ENCODE measurements at places on chromosomes 7 and 10.
A peak's percentile ranks its signal among the peaks of the same experiment; 100 is the strongest.

DNA sequence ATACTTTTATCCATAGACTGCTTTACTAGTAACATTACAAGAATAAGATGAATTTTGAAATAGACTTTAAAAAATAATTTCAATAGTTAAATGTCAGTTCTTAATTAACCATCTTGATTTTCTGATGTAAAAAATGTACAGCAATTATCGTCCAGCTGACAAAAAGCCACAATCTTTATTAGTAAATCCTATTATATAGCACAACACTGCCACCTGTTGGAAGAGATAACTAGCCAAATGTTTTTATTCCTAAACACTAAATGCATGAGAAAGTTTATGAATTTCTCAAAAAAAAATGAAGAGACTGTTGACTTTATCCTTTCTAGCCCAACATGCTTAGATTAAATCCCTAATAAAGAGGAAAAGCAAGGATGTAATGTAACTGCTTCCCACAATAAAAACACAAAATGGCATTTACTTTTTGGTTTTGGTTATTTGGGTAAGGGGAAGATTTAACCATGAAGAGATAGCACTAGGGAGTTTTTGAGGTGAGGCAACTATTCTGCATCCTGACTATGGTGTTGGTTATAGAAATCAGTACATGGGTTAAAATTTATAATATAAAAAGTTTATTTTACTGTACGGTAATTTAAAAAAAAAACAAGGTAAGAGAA, 8.0 kb downstream of the COA1 start:
- ATAC-seq: no peak

DNA sequence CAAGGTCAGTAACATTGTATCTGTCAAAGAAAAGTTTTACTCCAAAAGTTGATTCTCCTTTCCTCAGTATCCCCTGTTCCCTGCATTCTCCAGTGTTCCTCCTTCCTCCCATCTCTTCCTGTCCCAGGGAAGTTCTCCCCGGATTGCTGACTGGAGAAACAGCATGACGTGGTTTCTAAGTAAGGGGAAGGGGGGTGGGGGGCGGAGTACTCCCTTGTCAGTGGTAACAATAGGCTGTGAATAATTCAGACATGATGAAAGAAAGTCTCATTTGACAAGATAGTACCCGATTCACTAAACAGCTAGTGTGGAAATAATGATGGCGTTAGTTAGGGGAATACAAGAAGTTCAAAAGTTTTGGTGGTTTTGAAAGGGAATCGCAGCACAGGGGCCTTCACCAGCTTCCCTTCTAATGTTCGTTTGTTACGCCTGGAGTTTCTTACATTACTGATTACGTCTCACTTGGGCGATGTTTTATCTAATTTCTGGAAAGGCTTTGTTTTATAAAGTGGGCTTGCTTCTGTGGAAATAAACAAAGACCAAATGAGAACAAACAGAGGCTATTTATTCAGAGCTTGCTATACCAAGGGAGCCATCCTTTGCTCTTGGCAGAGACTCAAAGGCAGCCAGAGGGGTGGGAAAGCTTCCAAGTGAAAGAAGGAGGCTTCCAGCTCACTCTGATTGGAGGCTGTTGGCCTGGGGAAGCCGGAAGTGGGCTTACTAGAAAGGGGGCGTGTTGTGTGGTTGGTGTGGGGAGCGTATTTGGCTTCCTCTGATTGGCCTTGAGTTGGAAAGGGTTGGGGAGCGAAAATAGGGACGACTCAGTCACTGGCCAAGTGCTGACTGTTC, 453.7 kb downstream of the SDK1 start:
- ATAC-seq: no peak

DNA sequence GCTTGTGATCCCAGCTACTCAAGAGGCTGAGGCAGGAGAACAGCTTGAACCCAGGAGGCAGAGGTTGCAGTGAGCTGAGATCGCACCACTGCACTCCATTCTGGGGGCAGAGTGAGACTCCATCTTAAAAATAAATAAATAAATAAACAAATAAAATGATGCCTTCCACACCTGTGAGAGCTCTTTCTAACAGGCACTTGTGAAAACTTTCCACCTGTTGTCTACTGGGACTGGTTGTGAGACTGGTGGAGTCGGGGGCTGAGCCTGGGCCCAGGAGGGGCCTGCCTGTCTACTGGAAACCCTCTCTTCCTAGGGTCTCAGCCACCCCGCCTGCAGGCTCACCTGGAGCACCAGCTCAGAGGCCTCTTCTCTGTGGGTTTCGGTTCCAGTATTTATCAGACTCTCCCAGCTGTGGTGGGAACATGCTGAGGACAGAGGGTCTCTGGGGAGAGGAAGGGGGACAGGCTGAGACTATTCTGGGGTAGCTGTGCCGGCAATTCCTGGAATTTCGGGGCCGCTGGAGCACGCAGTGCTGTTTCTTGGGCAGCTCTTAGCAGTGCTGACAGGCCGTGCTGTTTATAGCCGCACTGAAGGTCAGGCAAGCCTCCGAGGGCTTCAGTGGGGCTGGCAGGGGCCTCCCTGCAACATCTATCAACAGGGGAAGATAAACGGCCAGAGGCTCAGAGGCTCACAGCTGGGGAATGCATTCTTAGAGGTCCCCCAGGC, 3.8 kb downstream of the LDB3 start:
- no peak for ATAC-seq

DNA sequence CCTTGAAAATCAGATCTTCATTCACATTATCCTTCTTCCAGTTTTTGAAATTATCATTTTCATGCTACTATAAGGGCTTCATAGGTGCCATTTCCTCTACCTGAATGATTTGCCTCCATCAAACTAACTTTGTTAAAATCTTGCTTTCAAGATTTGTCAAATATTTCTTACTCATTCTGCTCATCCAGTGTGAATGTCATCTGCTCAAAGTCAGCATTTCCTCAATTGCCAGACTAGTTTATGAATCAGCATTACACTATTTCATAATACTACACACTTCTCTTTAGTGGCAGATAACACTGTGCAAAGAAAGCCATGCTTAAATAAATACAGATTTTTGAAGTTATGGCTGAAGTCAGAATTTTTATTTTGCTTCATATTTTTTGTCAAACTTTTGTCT, 21.3 kb upstream of the LIPF start:
- peak; percentile 67 for ATAC-seq

DNA sequence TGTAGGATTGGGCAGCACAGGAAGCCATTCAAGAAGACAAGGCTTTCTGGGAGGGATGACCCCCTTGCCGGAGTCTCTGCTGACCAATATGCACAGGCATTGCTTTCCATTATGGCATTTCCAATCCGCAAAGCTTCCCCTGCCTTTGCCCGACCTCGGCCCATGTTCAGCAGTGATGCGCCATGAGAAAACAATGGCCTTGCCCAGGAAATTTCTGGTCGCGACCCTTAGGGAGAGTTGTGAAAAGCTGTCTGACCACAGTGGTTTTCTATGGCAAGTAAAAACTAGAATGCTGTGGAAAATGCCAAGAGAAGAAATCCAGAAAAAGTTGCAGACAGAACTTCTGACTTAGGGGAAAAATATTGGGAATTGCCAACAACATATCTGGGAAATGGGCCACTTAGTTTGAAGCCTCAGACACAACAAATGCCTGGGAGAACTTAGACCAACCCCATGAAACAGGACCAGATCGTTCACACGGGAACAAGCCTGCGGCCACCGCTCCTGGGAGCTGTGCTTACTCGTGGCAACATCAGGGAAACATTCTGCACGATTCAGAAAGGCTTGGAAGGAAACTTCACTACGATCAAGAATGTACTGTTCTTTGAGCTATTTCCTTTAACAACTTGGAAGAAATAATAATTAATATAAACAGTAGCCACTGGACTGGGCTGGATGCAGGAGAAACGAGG, 512.4 kb downstream of the TNS3 start:
- ATAC-seq: no peak

- ATAC-seq: no peak
Measured at GRCh38 chr7:36232971-36233550, 80.0 kb downstream of the EEPD1 start.

GRCh38 chr10:125160856-125161706, 718 bp upstream of the CTBP2 start:
- ATAC-seq: peak; percentile 36

DNA sequence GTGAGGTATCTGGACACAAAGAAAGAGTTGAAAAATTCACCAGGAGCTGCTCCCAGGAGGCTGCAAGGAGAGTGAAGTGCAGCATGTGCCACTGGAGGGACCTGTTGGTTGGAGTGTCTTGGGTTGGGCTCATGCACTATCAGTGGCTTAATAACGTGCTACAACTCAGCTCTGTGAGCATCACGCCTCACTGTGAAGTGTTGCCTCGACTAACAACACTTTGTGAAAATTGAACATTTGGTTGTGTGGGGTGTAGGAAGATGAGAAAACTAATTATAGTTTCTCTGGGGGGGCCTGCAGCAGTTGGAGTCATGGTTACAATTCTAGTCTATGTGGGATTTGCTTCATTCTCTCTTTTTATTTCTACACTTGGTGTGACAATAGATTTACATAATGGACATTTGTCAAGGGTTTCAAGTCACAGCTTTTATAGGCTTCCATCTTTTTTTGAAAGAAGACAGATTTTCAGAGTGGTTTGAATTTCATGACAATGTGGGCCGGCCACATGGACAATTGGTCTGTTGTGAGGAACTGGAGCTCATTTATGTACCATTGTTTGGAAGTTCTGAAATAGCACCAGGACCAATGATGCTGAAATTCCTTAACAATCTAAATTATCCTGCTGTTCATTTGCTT, 121.3 kb downstream of the RAMP3 start:
- no peak for ATAC-seq

DNA sequence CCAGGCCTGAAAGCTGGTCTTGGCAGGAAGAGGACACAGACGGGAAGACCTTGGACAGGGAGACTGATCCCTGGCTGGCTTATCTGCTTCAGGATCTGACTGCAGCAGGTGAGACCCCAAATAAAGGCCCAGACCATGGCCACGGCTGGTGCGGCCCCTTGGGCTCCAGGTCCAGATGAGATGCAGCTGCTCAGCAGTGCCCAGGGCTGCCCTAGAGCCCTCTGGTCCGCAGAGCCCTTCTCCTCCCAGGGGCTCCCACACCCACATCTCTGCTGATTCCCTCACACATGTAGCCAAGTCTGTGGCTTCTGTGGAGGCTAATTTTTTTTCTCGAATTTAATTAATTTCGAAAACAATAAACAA, 46.3 kb downstream of the VIPR2 start:
- no peak for ATAC-seq

- ATAC-seq: no peak
Measured at GRCh38 chr10:113569576-113569975, 16.7 kb downstream of the HABP2 start.

DNA sequence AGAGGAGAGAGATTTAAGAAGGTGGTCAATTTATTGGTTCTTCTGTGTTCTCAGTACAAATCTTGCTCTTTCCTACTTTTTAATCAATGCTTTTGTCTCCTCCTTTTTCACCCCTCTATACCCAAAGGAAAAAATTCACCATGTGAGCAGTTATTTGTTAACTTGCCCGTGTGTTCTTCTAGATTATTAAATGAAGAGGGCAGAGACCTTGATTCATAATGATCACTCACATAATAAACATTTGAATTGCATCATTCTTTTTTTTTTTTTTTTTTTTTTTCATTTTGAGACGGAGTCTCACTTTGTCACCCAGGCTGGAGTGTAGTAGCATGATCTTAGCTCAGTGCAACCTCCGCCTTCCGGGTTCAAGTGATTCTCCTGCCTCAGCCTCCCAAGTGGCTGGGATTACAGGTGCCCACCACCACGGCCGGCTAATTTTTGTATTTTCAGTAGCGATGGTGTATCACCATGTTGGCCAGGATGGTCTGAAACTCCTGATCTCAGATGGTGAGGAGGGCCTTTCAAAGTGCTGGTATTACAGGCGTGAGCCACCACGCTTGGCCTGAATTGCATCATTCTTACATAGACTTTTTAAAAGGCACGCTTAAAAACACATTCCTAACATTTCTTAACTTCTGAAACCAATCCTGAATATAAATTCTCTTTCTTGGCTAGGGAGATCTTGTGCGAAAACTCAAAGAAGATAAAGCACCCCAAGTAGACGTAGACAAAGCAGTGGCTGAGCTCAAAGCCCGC, 3.6 kb downstream of the GARS1 start:
- no peak for ATAC-seq

DNA sequence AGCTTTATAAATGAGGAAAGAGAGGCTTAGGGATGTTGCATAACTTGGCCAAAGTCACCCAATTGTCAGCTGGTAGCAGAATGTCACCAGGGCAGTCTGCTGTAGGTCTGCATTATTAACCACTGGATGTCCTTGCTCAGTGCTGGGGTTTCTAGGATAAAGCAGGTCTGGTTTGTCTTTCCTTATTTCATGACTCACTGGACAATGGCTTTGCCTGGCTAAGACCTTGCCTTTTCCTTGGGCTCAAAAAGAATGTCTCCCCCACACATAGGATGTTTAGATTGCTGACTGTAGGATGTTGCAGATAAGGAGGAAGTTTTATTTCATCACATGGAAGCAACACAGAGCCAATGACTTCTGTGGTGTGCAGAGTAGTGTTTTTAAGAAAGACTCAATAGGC, 29.4 kb downstream of the WDFY4 start:
- no peak for ATAC-seq

- no peak for ATAC-seq
Measured at GRCh38 chr10:20778008-20778757, 118.9 kb downstream of the NEBL start.

DNA sequence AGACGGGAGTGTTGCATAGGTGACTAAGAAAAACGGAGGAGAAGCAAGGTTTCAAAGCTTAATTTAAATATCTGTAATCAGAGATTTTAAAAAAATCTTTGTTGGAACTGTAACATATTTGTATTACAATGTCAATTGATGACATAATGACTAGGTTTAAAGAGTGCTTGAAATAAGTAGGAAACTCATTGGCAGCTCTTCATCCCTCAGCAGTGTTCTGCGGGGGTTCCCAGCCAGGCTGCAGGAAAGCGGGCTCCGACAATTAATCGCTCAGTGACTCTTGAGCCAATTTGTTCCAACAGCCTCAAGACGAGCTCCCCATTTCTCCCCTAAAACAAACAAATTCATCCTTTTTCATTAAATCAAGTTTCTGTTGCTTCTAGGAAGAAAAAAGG, 22.6 kb downstream of the CPXM2 start:
- ATAC-seq: no peak

- ATAC-seq: no peak
Measured at GRCh38 chr7:121123032-121123431, 134.5 kb downstream of the CPED1 start.
